ENCODE measurements at places on chromosomes 13 and 19. TPM values are rescaled to one million over a fixed set of nuclear protein-coding genes. Genes with fewer than 3 reads are reported as not detected.

- no peaks in the 10 kb centered on the region for H3K36me3 ChIP-seq
- H3K27me3 ChIP-seq, result no peaks in the 10 kb centered on the region
- DNase-seq, result no peak
- H3K27ac ChIP-seq, result no peak overlapping the region
- no peak overlapping the region for H3K4me3 ChIP-seq
Observed at GRCh38 chr13:81106348-81106747, 765.4 kb upstream of the SPRY2 start.

GRCh38 chr13:75702476-75702875 is 66.3 kb downstream of the LMO7 start:
- no peak overlapping the region for H3K27ac ChIP-seq
- no peaks in the 10 kb centered on the region for H3K4me1 ChIP-seq
- H3K36me3 ChIP-seq, result no peaks in the 10 kb centered on the region
- H3K27me3 ChIP-seq, result no peaks in the 10 kb centered on the region
- no peak overlapping the region for H3K4me3 ChIP-seq

DNA sequence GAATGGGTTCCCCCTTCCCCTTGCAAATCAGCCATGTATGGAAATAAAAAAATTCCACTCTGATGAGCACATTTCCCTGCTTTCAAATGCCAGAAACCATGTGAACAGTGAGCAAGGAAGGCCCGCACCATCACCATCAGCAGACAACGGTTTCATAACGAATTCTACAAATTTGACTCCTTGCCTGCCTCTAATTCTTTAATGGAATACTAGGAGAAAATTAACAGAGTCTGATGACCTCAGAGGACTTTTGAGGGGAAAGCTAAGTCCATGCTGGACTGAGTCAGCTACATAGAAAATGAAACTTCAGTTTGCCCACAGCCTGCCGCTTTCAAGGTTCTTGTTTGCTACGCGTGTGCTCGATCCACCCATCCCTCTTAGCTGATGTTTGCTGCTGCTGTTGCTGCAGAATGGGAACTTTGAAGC is 46.7 kb upstream of the KL start:
- no peak overlapping the region for H3K27ac ChIP-seq
- no peaks in the 10 kb centered on the region for H3K36me3 ChIP-seq
- H3K4me3 ChIP-seq, result no peak overlapping the region
- no peaks in the 10 kb centered on the region for H3K4me1 ChIP-seq
- H3K27me3 ChIP-seq, result no peaks in the 10 kb centered on the region

GRCh38 chr13:87661471-87661870 is 9.7 kb upstream of the SLITRK5 start:
- no peak for DNase-seq
- H3K27ac ChIP-seq, result no peak overlapping the region
- H3K4me3 ChIP-seq, result no peak overlapping the region
- H3K4me1 ChIP-seq, result no peaks in the 10 kb centered on the region
- no peaks in the 10 kb centered on the region for H3K36me3 ChIP-seq

- no peak for DNase-seq
- H3K4me3 ChIP-seq, result no peak overlapping the region
- no peaks in the 10 kb centered on the region for H3K27me3 ChIP-seq
- H3K27ac ChIP-seq, result no peak overlapping the region
- no peaks in the 10 kb centered on the region for H3K36me3 ChIP-seq
- H3K4me1 ChIP-seq, result no peaks in the 10 kb centered on the region
Observed at GRCh38 chr13:73860501-73860900, 273.7 kb downstream of the KLF12 start.

DNA sequence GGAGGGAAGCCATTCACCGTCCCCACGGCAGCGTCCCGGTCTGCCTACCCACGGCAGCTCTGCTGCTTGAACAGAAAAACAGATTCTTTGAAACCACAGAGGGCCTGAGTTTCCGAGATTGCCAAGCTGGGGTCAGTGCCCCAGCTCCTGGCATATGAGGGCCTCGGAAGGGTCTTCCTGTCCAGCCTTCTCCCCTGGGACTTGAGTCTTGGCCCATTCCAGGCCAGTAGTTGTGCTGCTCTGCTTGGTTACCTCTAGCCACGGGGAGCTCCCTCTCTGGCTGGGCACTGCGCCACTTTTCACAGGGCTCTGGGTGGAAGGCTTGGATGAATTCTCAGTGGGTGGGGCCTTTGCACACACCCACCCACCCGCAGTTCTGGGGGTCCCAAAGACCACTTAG is 8.6 kb upstream of the SPIB start:
- H3K27ac ChIP-seq, result no peak overlapping the region
- DNase-seq, result no peak
- H3K4me1 ChIP-seq, result no peaks in the 10 kb centered on the region
- no peaks in the 10 kb centered on the region for H3K36me3 ChIP-seq

- peak within 1 kb of the TSS; percentile 51 for H3K4me3 ChIP-seq
- peaks cover 6% of the 10 kb centered on the region for H3K27me3 ChIP-seq
- H3K36me3 ChIP-seq, result no peaks in the 10 kb centered on the region
- no peak for DNase-seq
Observed at GRCh38 chr13:20702915-20703779, at the start of gene IL17D. IL17D (plus strand) TSS chr13:20703699; CDS start chr13:20704002, 303 bp downstream.

DNA sequence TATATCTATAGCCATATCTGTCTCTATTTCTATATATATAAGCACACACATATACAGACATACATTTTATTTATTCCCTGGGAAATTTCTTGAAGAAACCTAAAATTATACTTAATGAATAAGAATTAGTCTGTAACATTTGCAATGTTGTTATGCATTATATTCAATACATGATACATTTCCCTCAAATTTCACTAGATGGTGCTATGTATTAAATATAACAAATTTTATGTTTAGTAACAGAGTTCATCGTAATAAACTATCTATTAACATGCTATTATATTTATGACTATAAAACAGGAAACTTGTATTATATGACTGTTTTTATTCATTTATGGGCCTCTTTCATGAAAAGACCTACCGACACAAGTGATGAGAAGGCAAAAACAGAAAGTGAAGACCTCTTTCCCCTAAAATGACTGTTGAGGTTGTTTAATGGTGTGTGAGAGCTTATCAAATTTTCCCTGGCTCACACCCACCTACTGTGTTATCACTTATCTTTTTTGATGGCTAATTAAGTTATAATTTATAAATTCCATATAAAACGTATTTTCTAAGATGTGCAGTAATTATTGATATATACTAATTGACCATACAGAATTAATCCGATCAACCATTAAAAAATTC is 881.9 kb downstream of the SLITRK6 start:
- no peak for DNase-seq
- no peak overlapping the region for H3K27ac ChIP-seq

DNA sequence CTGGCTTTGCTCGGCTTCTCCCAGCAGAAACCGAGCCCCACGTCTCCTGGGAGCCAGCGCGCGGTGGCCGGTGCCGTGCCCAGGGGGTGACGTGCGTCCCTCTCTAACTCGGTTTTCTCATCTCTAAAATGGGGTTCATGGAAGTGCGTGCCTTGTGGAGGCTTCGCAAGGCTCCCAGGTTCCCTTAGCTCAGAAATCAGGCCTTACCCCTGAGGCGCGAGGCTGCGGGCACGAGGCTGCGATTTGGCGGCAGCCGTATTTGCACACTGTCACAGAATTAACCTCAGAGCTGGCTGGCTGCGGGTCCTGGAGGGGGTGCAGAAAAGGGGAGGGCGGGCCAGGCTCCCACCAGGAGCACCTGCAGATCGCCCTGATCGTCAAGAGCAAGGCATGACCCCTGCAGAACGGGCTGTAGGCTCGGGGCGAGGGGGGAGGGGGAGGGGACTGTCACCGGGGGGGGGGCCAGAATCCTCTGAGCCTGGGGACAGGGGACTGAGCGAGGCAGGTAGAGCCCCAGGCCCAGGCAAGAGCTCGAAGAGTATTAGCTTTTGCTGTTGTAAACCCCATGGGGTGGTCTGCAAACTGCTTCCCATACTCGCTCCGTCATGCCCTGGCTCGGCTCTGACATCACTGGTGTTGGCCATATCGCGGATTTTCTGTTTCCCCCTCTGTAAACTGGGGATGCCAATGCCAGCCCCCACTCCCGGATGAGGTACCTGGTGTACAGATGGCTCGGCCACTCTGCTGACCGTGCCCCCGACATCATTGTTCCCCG is 62.2 kb downstream of the CCNE1 start:
- no peak overlapping the region for H3K4me3 ChIP-seq
- H3K27ac ChIP-seq, result no peak overlapping the region
- no peaks in the 10 kb centered on the region for H3K36me3 ChIP-seq

DNA sequence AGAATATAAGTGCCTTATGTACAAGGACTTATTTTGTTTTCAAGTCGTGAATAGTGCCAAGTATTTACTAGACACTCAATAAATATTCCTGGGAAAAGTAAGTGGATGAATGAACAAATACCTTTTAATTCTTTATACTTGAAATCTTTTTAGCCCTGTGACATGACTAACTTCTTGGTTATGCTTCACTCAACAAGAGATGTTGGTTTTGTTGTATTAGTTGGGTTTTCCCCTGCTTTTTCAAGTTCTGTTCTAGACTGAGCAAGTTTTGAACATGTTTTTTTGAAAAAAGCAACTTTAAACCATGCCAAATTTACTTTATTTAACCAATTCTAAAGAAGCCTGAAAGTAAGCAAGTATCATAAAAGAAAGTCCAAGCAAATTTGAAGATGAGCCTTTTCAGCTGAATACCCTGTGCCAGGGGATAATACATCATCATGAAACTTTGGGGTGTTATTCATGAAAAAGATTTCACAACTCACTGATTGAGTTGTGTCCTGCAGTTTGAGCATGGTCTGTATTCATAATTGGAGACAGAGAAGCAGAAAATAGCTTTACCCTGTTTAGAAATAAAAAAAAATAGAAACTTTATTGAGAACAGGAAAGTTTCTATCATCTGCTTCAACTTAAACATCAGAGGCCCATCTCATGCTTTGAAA is 11.1 kb downstream of the LMO7 start:
- H3K4me3 ChIP-seq, result no peak overlapping the region
- no peaks in the 10 kb centered on the region for H3K36me3 ChIP-seq
- H3K4me1 ChIP-seq, result no peaks in the 10 kb centered on the region
- H3K27ac ChIP-seq, result no peak overlapping the region
- DNase-seq, result no peak

- no peak overlapping the region for H3K27ac ChIP-seq
- no peak for DNase-seq
- no peak overlapping the region for H3K4me3 ChIP-seq
- peaks cover 9% of the 10 kb centered on the region for H3K4me1 ChIP-seq
- peaks cover 18% of the 10 kb centered on the region for H3K36me3 ChIP-seq
Observed at GRCh38 chr19:13133241-13133870, 15.3 kb downstream of the NACC1 start.

- H3K4me3 ChIP-seq, result no peak overlapping the region
- H3K27ac ChIP-seq, result no peak overlapping the region
- H3K36me3 ChIP-seq, result no peaks in the 10 kb centered on the region
- no peaks in the 10 kb centered on the region for H3K27me3 ChIP-seq
Observed at GRCh38 chr19:37513397-37513796, 6.7 kb downstream of the ZNF793 start.

GRCh38 chr13:45847554-45848224 is 3.9 kb downstream of the SIAH3 start:
- H3K27ac ChIP-seq, result no peak overlapping the region
- DNase-seq, result peak; percentile 47
- H3K36me3 ChIP-seq, result no peaks in the 10 kb centered on the region
- H3K27me3 ChIP-seq, result peaks cover 5% of the 10 kb centered on the region

DNA sequence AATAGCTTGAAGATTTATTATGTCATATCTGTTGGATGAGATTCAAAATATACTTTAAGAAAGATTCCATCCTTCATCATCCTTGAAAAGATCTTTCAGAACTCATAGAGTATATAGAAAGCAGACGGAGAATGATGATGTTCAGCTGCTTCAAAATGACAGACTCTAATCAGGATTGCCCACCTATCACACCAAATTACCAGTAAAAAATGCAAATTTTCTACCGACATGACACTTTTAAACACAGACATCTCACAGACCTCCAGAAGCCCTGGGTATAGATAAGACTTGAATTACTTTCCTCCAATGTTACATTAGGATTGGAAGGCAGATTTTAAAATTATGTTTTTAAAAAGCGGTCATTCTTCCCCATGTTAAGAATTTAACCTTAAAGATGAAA is 235.5 kb downstream of the GPC6 start:
- no peak for DNase-seq
- H3K4me1 ChIP-seq, result no peaks in the 10 kb centered on the region
- no peaks in the 10 kb centered on the region for H3K27me3 ChIP-seq
- H3K27ac ChIP-seq, result no peak overlapping the region
- H3K4me3 ChIP-seq, result no peak overlapping the region

DNA sequence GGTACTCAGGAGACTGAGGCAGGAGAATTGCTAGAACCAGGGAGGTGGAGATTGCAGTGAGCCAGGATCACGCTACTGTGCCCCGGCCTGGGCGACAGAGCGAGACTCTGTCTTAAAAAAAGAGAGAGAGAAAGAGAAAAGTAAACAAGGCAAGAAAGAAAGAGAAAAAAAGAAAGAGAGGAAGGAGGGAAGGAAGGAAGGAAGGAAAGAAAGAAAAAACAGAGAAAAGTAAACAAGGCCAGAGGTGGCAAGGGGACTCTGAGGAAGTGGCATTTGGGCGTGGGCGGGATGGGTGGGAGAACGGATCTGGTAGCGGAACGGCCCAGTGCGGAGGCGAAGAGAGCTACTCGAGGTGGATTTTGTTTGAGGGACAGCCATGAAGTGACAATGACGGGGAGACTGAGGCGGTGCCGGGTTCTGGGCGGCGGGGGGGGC is 7.5 kb upstream of the ARRDC2 start:
- no peak for DNase-seq
- H3K4me1 ChIP-seq, result no peaks in the 10 kb centered on the region
- H3K27me3 ChIP-seq, result no peaks in the 10 kb centered on the region
- H3K4me3 ChIP-seq, result peak overlapping the region; percentile 55
- no peaks in the 10 kb centered on the region for H3K36me3 ChIP-seq

DNA sequence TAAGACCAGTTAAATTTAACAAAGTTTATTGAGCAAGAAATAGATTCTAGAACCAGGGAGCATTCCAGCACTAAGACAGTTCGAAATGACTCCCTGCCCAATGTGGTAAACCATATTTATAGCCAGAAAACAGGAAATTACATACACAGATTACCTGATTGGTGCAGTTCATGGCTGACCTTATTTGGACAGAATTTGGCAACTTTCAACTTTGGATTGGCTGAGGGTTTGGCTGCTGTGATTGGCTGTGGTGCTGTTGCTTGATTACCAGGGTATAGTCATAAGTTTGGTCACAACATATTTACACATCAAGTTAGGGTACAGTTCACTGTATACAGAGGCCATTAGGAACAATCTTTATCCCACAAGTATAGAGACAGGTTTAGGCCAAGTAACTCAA is 984.8 kb upstream of the MIR17HG start:
- no peak overlapping the region for H3K27ac ChIP-seq
- no peaks in the 10 kb centered on the region for H3K36me3 ChIP-seq
- no peak overlapping the region for H3K4me3 ChIP-seq

- peaks cover 18% of the 10 kb centered on the region for H3K4me1 ChIP-seq
- H3K4me3 ChIP-seq, result peak overlapping the region; percentile 100
- H3K27ac ChIP-seq, result peak overlapping the region; percentile 75
- DNase-seq, result no peak
Observed at GRCh38 chr19:10929402-10929794, 787 bp downstream of the TIMM29 start.

RFXAP gene
- 1.6 TPM for total RNA-seq

KLK3 gene
- not detected for total RNA-seq

CYP2B6 gene
- 360 TPM for total RNA-seq

RAB20 gene
- 12.5 TPM for total RNA-seq

RUBCNL gene
- total RNA-seq, result 1.8 TPM

ZNF44 gene
- 4.9 TPM for total RNA-seq

SBK2 gene
- total RNA-seq, result not detected

Measured in right lobe of liver (tissue), 6 donors.